ENCODE measurements at places on chromosomes 7 and 10. TPM values are rescaled to one million over a fixed set of nuclear protein-coding genes. Genes with fewer than 3 reads are reported as not detected.

NIPSNAP2 gene
- 90.2 TPM for total RNA-seq

ICA1 gene
- total RNA-seq, result 33.6 TPM

SP4 gene
- total RNA-seq, result 13.6 TPM

TMEM72 gene
- 1.5 TPM for total RNA-seq

MET gene
- 2.0 TPM for total RNA-seq

CUBN gene
- 39.3 TPM for total RNA-seq

NAT16 gene
- total RNA-seq, result 0.50 TPM

CCDC172 gene
- total RNA-seq, result 7.3 TPM

GPAM gene
- total RNA-seq, result 36.7 TPM

OR2A12 gene
- 0.06 TPM for total RNA-seq

EPO gene
- total RNA-seq, result 0.93 TPM

C7orf57 gene
- total RNA-seq, result 2.8 TPM

NHLRC2 gene
- total RNA-seq, result 37.7 TPM

GIMAP7 gene
- total RNA-seq, result 3.1 TPM

GDI2 gene
- 184 TPM for total RNA-seq

AKR1D1 gene
- 0.87 TPM for total RNA-seq

GALNT17 gene
- total RNA-seq, result 29.4 TPM

COL1A2 gene
- 866 TPM for total RNA-seq

MMRN2 gene
- total RNA-seq, result 14.9 TPM

NUDCD3 gene
- total RNA-seq, result 54.6 TPM

GFRA1 gene
- total RNA-seq, result 23.8 TPM

EEPD1 gene
- 10.2 TPM for total RNA-seq

PLOD3 gene
- total RNA-seq, result 45.6 TPM

XRCC2 gene
- total RNA-seq, result 9.6 TPM

GRID1 gene
- 16.7 TPM for total RNA-seq

PLEKHS1 gene
- total RNA-seq, result 1.1 TPM

GPR85 gene
- total RNA-seq, result 2.8 TPM

MAPK8 gene
- total RNA-seq, result 98.8 TPM

TYW1B gene
- 11.3 TPM for total RNA-seq

AVL9 gene
- total RNA-seq, result 46.8 TPM

RAMP3 gene
- total RNA-seq, result 23.8 TPM

IFIT5 gene
- total RNA-seq, result 8.2 TPM

TRDMT1 gene
- total RNA-seq, result 12.1 TPM

ACTL6B gene
- 0.79 TPM for total RNA-seq

COBL gene
- 14.8 TPM for total RNA-seq

TBX20 gene
- 2.8 TPM for total RNA-seq

GIMAP6 gene
- total RNA-seq, result 6.1 TPM

CACNA2D1 gene
- 28.0 TPM for total RNA-seq

ZNF487 gene
- 22.8 TPM for total RNA-seq

SHOC2 gene
- total RNA-seq, result 104 TPM

VAX1 gene
- 0.71 TPM for total RNA-seq

LRRD1 gene
- 14.8 TPM for total RNA-seq

SPDYE2 gene
- 5.4 TPM for total RNA-seq

Data from testis (tissue), 5 donors.